NCI-H446 treated with DMSO at 0.1 percent for 48 hours (cell line): ENCODE measurements at places on chromosomes 5 and 9.

GRCh38 chr5:33241802-33242201 lies 199.0 kb upstream of the TARS1 start:
- DNase-seq: no peak

- DNase-seq: no peak
Measured at GRCh38 chr9:123382653-123383511, 26.9 kb downstream of the CRB2 start.

DNA sequence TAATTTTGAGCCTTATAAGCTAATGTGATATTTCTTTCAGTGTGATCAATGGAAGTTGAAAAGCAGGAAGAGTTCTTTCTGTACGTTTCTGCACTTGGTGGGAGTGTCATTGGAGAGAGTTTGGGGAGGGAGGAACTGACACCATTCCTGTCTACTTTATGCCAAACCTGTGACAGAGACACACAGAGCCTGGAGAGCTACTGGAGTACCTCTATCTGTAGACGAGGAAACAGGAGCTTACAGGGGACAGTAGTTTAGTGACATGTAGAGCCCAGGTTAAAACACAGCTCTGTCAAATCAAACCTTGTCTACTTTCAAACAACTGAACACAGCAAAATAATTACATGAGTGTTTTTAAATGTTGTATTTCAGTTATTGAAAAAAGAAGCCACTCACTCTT lies 103.6 kb downstream of the PDE4D start:
- DNase-seq: no peak

GRCh38 chr5:74648835-74649293 lies 8.3 kb upstream of the ENC1 start:
- peak; percentile 70 for DNase-seq

DNA sequence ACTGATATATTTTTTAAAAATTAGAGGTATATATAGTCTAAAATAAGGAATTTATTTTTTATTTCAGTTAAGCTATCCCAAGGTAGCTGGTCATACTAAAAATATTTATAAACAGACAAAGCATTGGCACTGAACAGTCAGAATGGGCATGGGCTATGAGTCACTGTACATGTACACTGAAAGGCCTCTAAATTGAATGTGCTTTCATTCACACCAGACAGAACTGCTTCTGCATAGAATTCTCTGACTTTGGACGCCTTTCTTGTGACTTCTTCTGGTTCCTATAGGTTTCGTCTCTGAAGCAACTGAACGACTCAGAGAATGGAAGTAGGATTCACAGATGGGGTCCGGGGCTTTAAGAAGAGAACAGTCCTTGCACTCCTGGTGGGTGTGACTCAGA lies 394.8 kb upstream of the MEF2C start:
- DNase-seq: no peak

DNA sequence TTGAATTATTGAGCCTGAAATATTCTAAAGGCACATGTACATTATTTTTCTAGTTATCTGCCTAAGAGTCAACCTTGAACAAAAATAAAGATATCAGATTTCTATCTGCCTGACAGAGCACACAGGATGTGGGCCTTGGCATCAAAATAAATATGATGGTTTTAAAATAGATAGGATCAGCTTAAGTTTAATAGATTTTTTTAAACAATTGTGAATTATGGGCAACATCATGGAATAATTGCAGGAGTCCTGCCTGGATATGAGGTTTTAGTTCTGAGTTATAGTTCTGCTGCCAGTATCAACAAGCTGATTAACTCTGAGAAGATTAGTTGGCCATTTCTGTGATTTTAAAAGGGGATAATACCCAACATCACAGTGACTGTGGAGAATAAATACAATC lies 107.0 kb upstream of the PCA3 start:
- DNase-seq: no peak

- no peak for DNase-seq
Measured at GRCh38 chr9:16272776-16273175, 597.7 kb downstream of the BNC2 start.

DNA sequence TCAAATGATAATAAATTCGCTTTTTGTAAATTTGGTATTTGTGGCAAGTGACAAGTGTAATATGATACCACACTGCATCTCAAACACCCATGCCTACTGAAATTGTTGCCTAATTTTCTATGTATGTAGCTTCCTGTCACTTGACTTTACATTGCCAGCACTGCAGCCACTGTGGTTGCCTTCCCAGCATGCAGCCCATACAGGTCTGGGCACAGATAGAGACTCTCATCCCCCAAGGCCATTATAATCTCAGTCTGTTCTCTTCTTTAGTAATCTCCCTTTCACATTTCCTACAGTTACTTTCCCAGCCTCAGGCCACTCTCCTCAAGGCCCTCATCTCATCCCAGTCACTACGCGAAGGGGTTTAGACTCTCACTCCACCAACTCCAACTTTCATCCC lies 1200.6 kb downstream of the PTPRD start:
- no peak for DNase-seq

GRCh38 chr9:82082563-82082962 lies 94.0 kb downstream of the SPATA31D1 start:
- no peak for DNase-seq

DNA sequence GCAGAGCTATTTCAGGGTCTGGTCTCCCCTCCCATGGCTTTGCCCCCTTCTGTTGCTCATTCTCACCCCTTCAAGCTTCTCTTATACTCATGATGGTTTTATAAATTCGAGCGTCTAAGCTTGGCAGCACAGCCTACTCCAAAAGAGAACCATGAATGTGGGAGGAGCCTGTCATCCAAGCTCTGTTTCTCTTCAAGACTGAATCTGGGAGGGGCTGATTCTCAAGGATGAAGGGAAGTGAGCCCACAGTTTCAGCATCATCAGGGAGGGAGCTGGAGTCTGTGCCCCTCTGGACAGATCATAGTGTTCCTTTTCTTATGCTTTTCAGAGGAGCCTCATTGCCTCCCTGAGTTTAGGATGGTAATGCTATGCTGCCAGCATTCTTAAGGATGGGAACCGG lies 168.6 kb downstream of the CFAP90 start:
- no peak for DNase-seq

GRCh38 chr9:122134822-122135528 lies 24.6 kb downstream of the NDUFA8 start:
- DNase-seq: no peak

GRCh38 chr5:157269165-157269671 lies 3.3 kb downstream of the CYFIP2 start:
- DNase-seq: no peak

DNA sequence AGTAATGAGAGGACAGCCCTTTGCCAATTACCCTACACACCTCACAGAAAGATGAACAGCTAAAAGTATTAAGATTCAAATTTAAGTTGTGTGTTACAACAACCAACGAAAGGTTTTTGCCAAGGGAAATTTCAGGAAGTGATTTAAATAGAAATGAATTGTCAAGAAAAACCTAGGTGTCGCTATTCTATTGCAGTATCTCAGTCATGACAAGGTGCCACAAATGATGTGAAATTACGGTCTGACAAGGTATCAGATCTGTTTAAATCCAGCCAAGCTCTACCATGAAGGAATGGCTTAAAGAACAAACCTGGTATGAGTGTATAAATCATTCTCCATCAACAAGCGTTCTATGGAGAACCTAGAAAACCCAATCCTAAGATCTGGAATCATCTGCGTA lies 189.7 kb downstream of the ATPSCKMT start:
- no peak for DNase-seq

GRCh38 chr9:74951725-74952151 lies 974 bp downstream of the C9orf40 start:
- no peak for DNase-seq

DNA sequence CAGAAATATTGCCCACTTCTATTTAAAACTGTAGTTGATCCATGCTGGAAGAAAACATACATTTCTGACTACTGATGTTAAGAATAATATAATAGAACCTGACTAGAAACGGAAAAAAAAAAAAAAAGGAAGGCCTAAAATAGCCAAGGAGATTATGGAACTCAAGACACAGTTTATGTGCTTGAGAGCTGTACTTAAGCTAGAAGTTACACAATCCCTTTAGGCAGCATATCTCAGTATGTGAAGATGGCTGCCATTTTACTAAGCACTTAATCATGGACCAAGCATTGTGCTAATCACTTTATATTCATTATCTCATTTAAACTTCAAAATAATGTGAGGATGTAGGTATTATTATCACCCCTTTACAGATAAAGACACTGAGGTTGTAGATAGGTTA lies 73.0 kb upstream of the NR4A3 start:
- no peak for DNase-seq

- DNase-seq: no peak
Measured at GRCh38 chr5:110809006-110809405, 70.2 kb downstream of the SLC25A46 start.

DNA sequence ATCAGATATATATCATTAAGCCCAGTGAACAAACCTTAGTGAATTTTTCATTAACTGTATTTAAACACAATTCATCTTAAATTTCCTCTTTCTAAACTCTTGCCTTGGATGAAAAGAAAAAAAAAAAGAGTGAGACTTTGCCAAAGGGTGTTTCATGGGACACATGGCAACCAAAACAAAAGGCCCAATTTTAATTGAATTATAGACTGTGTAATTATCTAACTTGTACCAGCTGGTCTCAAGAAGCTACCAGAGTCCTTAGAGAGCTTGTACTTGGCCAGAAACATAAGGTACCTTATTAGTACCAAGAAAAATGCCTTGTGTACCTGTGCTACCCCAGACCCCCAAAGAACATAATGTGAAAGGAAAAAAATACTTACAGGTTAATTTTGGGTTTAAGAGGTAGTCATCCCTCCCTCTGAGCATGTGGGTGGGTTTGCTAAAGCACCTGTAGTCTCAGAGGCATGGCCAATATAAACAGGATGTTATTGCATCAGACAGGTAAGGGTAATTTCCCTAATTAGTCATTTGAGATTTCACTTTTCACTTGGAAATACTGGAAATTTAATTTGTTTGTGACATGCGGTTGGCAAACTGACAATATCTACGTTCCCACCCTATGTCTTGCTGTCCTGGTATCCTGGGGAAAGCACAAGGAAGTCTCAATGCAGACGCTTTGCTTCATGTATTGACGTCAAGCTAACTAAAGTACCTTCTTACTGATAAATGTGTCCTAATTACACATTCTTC lies 90.1 kb downstream of the SNCAIP start:
- peak; percentile 83 for DNase-seq

GRCh38 chr5:16981700-16982099 lies 45.6 kb upstream of the MYO10 start:
- DNase-seq: no peak

GRCh38 chr9:72680593-72681282 lies 159.3 kb downstream of the TMC1 start:
- no peak for DNase-seq

DNA sequence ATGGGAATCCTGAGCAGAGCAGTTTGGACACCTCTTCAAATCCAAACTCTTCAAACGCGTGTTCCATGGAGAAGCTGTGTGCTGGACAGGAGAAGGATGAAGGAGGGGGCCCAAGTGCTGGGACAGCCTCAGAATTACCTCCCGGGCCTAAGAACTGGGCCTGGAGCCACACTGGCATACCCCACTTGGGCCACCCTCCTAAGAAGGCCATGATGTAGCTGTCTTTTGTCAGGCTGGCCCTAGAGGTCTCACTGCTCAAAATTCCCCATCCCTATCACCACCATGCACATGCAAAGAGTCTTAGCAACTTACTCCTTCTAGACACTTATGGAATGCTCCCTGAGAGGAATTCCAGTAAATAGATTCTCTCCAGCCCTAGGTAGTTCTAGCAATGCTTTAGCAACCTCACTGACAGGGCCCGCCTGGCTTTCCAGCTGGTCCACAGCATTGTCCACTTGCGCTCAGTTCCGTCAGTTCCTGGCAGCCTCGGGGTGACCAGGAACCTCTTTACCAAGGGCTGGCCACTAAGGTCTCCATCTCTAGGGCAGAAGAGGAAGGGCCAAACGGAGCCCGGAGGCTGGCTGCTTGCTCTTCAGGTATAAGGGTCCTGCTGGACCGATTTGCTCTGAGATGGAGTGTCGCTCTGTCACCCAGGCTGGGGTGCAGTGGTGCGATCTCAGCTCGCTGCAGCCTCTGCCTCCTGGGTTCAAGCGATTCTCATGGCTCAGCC lies 75.3 kb downstream of the RGS3 start:
- DNase-seq: no peak

GRCh38 chr5:160315968-160316367 lies 3.6 kb upstream of the CCNJL start:
- no peak for DNase-seq

DNA sequence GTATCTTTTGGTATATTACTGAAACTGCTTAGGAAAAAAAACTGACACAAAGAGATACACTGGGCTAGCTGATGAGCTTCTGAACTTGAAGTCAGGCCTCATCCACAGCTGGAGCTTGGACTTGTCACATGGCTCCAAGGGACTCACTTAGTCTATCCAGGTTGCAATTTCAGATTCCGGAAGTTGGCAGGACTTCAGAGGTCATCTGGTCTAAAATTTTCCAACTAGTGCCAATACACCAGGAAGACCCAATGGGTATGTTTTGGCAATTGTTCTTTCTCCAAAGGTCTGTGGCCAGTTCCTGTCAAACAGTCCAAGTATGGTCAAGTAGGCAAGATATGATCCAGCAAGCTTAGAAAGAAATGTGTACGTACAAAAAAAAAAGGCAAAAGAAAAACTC lies 36.7 kb downstream of the MRPS27 start:
- no peak for DNase-seq

GRCh38 chr5:88669371-88670050 lies 213.5 kb downstream of the MEF2C start:
- peak; percentile 30 for DNase-seq

DNA sequence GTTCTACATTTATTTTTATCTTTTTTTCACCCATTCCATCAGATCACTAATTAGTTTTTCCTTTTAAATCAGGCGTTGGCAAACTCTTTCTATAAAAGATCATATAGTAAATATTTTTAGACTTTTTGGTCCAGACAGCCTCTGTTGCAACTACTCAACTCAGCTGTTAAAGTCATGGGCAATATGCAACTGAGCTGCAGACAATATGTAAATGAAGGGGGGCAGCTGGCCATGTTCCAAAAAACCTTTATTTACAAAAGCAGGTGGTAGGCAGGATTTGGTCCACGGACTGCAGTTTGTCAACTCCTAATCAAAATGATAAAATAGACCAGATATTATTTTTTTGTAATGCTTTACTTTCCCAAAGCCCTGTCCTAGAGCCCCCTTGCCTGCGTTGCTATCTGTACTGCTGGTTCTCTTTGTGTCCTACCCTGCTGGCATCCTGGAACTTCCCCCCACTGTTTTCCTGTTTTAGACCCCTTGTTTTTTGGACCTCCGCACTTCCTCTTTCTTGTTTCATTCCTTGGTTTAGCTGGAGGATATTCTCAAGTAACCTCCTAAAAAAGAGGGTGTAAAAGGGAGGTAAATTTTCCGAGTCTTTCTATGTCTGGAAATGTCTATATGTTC lies 24.7 kb upstream of the TNFSF8 start:
- no peak for DNase-seq
